ENCODE measurements at places on chromosomes 1 and 21.

DNA sequence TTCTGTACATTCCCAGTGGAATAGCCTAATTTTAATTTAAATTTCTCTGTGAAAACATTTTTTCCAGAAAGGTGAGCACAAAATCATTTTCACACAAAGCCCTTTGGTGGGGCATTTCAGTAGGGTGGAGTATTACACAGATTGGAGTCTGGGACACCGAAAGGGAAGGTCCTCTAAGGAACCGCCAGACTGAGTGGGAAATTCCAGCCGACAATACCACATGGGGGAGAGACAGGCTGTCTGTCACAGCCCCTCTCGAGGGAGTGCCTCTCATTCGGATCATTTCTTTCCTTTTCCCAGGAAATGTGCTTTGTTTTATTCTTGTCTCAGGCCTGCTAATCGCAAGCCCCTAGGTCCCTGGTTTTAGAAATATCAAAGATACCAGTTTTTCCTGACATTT is 150.6 kb upstream of the HOOK1 start:
- no peak for DNase-seq

GRCh38 chr1:90386899-90387720 is 330.0 kb downstream of the BARHL2 start:
- no peak for DNase-seq

DNA sequence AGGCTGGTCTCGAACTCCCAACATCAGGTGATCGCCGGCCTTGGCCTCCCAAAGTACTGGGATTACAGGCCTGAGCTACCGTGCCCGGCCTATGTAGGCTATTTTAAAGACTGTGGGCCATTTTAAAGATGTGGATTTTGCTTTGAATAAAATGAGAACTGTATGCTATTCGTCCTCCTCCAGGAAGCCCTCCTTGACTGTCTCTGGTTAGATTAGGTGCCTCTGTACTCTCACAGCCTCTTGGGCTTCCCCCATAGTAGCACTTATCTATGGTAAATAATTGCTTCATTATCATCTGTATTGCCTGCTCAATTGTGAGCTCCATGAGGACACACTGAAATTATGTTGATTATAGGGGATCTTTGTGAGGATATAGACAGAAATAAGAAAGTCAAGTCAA is 20.5 kb upstream of the ERI3 start:
- no peak for DNase-seq

- DNase-seq: no peak
Measured at GRCh38 chr1:240719953-240720700, 108.2 kb upstream of the GREM2 start.

GRCh38 chr1:107934578-107934977 is 30.4 kb downstream of the VAV3 start:
- DNase-seq: no peak

DNA sequence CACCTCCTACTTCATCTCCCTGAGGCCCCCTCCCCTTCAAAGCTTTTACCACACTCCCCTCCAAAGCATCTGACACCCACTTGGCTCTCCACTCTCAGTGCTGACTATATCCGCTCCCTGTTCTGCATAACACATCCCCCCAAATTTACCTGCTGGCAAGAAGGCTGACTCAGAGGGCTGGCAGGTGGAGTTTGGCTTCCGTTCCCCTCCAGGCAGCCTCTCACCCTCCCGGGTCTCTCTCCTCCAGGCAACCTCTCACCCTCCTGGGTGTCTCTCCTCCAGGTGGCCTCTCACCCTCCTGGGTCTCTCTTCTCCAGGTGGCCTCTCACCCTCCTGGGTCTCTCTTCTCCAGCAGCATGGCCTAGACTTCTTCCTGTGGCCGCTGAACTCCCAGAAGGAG is 562.1 kb downstream of the NPHP4 start:
- no peak for DNase-seq

GRCh38 chr21:26365849-26366248 is 195.3 kb upstream of the APP start:
- no peak for DNase-seq

- DNase-seq: no peak
Measured at GRCh38 chr1:167225920-167226319, 5.2 kb downstream of the POU2F1 start.

- DNase-seq: no peak
Measured at GRCh38 chr1:180519846-180520245, 17.5 kb upstream of the ACBD6 start.

- DNase-seq: no peak
Measured at GRCh38 chr1:190679044-190679443, 201.4 kb upstream of the BRINP3 start.

DNA sequence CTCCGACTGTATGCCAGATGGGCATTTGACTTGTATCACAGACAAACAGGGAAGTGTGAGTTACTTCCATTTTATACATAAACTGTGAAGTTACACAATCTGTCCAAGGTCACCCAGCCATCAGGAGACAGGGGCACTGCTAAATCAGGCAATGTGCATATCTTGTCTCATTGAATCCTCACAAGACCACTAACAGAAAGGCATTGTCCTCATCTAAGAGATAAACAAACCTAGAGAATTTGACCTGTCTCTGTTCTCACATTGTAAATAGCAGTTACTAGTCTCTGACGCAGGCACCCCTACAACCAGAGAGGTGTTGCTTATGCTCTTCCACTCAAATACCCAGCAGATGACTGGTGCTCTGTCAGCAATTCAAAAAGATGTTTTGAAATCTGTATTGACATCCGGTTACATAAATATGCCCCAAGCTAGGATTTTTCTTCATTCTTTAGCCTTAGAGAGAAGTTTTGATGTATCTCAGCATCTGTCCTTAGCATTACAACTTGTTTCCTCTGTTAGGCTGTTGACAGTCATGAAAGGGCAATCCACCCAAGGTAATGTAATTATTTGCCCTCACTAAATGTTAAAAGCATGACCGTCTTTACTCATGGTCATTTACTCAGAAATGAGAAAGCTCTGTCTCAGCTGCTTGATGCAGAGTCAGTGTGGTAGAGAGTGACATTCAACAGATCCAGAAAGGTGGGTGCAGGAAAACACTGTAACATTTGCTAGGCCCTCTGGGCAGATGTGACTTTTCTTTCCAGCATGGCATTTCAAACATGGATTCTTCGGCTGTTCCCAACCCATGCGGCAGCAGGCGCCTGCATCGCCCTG is 51.9 kb upstream of the ZNF326 start:
- no peak for DNase-seq

DNA sequence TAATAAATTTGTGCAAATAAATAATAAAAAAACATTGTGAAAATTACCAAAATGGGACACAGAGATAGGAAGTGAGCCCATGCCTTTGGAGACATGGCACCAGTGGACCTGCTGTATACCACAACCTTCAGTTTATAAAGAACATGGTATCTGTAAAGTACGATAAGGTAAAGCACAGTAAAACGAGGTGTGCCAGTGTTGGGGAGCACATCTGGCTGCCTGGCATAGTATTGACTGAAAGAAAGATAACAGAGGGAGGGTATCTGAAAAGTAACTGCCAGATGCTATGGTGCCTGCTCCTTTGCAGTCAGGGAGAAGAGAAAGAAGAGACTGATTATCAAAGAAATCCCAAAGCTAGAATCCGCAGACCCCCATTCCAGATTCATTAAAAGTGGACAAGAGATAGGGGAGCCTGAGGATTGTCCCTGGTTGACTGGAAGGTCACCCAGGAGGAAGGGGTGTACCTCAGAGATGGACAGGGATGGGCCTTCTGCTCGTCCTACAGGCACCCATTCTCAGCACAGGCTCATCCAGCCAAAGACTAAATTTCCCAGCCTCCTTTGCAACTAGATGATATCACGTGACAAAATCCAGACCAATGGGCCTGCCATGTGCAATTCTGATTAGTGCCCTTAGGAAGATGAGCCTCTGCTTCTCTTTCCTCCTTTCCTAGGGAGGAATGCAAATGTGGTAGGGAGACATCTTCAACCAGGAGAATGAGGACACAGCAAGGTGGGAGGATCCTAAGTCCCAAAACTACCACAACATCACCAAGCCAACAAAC is 12.9 kb upstream of the ETS2 start:
- no peak for DNase-seq

- DNase-seq: no peak
Measured at GRCh38 chr21:14243874-14244273, 27.9 kb downstream of the RBM11 start.

DNA sequence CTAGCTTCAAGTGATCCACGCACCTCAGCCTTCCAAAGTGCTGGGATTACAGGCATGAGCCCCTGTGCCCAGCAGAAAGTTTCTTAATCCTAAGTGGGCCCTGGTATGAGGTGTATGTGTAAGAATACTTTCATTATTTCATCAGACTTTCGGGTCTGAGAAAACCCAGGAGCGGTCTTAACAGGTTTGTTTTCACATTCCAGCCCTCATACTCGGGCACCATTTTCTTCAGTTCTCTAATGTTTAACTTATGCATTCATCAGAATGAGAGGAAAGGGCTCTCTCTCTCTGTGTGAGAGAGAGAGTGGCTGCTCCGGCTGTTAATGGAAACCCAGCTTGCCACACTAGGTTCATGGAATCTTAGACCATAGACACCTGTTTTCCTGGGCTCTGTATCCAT is 4.2 kb upstream of the PADI1 start:
- DNase-seq: no peak

DNA sequence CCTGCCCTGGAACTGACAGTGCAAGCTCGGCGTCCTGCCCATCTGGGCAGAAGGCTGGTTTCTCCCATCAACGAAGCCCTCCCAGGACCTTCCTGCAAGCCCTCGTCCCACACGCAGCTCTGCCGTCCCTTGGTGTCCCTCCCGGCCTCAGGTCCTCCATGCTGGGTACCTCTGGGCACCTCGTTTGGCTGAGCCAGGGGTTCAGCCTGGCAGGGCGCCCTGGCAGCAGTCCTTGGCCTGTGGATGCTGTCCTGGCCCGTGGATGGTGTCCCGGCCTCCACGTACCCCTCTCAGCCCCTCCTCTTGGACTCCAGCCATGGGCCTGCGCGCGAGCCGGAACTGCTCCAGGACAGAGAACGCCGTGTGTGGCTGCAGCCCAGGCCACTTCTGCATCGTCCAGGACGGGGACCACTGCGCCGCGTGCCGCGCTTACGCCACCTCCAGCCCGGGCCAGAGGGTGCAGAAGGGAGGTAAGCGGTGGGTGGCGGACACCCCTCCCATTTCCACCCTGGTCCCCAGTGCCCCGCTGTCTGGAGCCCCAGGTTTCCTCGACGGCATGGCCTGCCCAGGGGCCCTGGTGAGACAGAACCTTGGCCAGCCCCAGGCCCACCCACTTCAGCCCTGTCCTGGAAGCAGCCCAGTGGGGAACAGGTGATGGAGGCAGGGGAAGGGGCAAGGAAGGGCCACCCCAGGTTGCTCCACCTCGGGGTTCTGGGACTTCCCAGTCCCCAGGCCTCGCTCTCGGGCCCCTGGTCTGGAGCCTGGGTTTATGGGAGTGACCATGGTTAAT is 3.5 kb downstream of the TNFRSF14 start:
- DNase-seq: no peak

GRCh38 chr1:79551321-79551720 is 544.8 kb upstream of the ADGRL4 start:
- no peak for DNase-seq

DNA sequence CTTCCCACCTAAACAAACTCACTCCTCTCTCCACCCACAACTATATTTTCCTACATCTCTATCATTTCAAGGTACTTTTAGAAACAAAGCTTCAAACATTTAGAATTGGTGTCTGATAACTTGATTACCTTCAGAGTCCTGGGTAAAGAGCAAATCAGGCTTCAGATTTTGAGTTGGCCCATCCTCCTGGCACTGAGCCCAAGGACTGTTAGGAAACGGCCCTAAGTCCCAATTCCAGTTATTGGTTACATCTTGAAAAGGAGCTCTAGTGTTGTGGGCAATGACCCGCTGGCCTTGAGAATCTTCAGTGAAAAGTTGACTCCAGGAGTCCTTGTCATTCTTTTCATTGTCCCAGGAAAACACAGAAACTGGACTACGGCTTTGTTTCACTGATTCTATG is 15.1 kb downstream of the MTFR1L start:
- no peak for DNase-seq

DNA sequence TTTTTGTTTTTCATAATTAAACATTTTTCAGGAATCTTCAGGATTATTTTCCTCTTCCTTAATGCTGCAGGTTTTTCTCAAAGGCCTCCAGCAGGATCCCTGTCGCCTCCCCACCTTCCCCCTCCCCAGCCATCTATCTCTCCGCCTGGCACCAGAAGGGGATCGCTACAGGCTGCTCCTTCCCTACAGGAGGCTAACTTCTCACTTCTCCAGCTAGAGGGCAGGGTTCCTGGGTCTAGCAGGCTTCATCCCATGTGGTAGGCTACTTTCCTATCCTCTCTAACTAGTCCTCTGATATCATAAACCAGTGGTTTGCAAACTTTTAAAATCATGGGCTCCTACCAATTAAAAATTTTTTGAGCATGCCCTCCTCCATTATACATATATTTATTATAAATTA is 104.1 kb downstream of the KCNN3 start:
- no peak for DNase-seq

- no peak for DNase-seq
Measured at GRCh38 chr1:230679192-230679591, 34.7 kb downstream of the AGT start.

DNA sequence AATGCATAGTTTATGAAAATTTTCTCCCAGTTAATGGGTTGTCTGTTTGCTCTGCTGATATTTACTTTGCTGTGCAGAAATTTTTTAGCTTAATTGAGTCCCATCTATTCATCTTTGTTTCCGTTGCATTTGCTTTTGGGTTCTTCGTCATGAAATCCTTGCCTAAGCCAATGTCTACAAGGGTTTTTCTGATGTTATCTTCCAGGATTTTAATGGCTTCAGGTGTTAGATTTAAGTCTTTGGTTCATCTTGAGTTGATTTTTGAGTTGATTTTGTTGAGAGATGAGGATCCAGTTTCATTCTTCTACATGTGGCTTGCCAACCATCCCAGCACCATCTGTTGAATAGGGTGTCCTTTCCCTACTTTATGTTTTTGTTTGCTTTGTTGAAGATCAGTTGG is 85.2 kb downstream of the DRAM2 start:
- DNase-seq: no peak

Measured in left forelimb (tissue), 1 donor.